ENCODE measurements at places on chromosomes 6 and 20.

GRCh38 chr20:23541330-23541729, 27.0 kb downstream of the CST9L start:
- no peak for DNase-seq

- no peak for DNase-seq
Observed at GRCh38 chr20:18705490-18705889, 108.1 kb upstream of the SCP2D1 start.

DNA sequence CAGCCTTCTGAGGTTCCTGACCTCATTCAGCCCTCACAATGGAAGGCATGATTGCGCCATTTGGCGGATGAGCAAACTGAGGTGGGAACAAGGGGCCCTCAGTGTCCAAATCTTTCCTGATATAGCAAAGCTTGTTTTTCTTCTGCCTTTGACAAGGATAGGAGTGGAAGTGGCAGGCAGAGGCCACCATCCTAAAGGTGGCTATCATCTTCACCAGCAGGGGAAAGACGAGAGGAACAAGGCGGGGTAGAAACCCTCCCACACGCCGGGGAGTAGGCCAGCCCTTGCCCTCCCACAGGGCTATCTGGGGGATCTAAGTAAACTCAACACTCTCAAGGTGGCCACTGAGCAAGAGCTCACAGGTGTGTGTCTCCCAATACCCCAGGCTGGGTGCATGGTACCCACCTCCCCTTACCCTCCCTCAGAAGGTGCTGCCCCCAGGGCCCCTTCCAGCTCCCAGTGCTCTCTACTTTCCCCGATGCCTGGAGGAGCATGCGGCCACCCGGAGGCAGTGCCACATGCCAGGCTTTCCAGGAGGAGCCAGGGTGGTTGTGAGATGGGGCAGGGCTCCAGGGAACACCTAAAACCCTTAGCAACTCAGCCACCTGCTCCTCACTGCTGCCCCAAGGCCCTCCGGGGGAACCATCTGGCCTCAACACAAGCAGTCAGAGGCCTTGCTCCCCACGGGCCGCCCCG, 11.2 kb downstream of the SPDEF start:
- DNase-seq, result no peak

- no peak for DNase-seq
Observed at GRCh38 chr6:35402136-35402855, 49.8 kb upstream of the FANCE start.

- DNase-seq, result no peak
Observed at GRCh38 chr6:111949546-111949945, 76.3 kb upstream of the FYN start.

GRCh38 chr6:105344881-105345370, 58.0 kb downstream of the PREP start:
- DNase-seq, result no peak

DNA sequence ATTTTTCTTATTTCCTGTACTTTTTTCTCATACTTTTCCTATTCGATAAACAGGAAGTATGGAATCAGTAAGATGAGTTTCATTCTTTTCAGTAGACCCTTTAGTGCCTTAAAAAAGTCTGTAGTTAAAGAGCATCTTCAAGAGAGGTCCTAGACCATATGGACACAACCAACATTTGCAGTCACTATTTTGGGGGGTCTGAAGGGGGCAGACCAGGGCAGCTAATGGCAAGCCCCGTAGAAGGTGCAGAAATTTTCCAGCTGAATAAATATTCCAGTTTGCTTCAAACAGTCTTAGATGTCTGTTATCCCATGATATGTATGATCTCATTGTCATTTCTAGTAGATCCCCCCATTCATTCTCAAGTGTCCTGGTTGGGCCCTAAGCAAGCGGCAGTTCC, 52.8 kb downstream of the MAP3K5 start:
- DNase-seq, result no peak

GRCh38 chr20:59949911-59950310, 8.3 kb upstream of the CDH26 start:
- DNase-seq, result no peak

GRCh38 chr6:167089243-167090142, 33.4 kb upstream of the CCR6 start:
- no peak for DNase-seq

DNA sequence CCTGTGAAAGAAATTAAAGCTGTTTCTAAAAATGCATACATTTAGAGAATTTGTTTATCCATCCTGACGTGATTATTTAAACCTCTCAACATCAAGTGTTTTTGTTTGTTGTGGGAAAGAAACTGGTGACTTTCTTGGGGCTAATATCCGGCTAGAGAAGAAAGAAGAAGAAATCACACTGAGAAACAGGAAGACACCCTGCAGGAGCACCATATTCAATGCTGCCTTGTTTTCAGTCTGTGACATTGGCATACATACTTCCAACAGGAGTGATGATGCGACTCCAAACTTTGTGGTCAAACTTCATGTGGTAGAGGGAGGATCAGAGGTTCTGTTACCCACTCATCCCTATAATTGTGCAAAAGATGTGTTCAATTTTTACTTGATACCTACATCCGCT, 997.6 kb upstream of the CITED2 start:
- DNase-seq, result no peak

GRCh38 chr6:30207619-30208295, 5.4 kb downstream of the TRIM26 start:
- no peak for DNase-seq

Data from activated CD4-positive, CD25-positive, alpha-beta regulatory T cell treated with anti-CD3 and anti-CD28 coated beads, Interleukin-2, amount 50 U/mL, for 72 hours (primary cell).